ENCODE measurements at places on chromosomes 5 and 9. TPM values are rescaled to one million over a fixed set of nuclear protein-coding genes. Genes with fewer than 3 reads are reported as not detected.

Gene TEX48
- not detected for total RNA-seq

Gene GABBR2
- total RNA-seq = 0.39 TPM

Gene ORM2
- not detected for total RNA-seq

Gene PAEP
- total RNA-seq = not detected

Gene C5orf24
- total RNA-seq = 59.0 TPM

Gene NUDCD2
- 14.5 TPM for total RNA-seq

Gene FBP1
- 4.7 TPM for total RNA-seq

Gene FYB1
- total RNA-seq = 16.3 TPM

Gene SLIT3
- total RNA-seq = 108 TPM

- no peaks in the 10 kb centered on the region for H3K4me1 ChIP-seq
- H3K27me3 ChIP-seq = no peaks in the 10 kb centered on the region
- no peaks in the 10 kb centered on the region for H3K36me3 ChIP-seq
- no peak for DNase-seq
- H3K27ac ChIP-seq = no peak overlapping the region
These were observed 278.1 kb upstream of the TNC start for GRCh38 chr9:115396071-115396529.

DNA sequence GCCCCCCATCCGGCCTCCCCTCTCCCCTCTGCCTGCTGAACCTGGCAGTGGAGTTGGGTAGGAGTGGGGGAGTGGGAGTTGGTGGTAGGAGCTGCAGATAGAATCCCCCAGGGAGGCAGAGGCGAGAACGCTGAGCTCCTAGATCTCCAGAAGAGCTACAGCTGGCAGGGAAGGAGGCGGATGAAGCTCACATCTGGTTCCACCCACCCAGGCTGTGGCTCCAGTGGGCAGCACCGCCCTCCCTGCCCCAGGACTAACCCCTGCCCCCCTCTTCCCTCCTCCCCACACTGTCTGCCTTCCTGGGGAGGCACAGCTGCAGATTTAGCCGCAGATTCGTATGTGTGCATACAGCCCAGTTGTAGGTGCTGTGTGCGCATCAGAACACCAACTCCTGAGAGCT is 34.2 kb downstream of the C9orf50 start:
- DNase-seq = no peak
- H3K4me3 ChIP-seq = no peak overlapping the region
- H3K27ac ChIP-seq = no peak overlapping the region
- H3K36me3 ChIP-seq = no peaks in the 10 kb centered on the region
- no peaks in the 10 kb centered on the region for H3K27me3 ChIP-seq

DNA sequence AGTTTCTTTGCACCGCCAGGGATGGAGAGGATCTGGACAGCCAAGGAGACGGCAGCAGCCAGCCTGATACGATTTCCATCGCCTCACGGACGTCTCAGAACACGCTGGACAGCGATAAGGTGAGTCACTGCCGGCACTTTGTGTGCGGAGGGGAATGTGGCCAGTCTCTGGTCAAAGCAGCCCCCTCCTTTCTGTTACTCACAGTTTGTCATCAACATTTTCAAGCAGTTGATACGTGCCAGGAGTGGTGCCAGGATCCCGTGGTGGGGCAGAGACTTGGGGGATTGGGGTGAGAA is 175.1 kb upstream of the OTULINL start:
- no peak overlapping the region for H3K4me3 ChIP-seq
- no peaks in the 10 kb centered on the region for H3K27me3 ChIP-seq
- H3K27ac ChIP-seq = no peak overlapping the region
- H3K36me3 ChIP-seq = peaks cover 3% of the 10 kb centered on the region
- no peak for DNase-seq

DNA sequence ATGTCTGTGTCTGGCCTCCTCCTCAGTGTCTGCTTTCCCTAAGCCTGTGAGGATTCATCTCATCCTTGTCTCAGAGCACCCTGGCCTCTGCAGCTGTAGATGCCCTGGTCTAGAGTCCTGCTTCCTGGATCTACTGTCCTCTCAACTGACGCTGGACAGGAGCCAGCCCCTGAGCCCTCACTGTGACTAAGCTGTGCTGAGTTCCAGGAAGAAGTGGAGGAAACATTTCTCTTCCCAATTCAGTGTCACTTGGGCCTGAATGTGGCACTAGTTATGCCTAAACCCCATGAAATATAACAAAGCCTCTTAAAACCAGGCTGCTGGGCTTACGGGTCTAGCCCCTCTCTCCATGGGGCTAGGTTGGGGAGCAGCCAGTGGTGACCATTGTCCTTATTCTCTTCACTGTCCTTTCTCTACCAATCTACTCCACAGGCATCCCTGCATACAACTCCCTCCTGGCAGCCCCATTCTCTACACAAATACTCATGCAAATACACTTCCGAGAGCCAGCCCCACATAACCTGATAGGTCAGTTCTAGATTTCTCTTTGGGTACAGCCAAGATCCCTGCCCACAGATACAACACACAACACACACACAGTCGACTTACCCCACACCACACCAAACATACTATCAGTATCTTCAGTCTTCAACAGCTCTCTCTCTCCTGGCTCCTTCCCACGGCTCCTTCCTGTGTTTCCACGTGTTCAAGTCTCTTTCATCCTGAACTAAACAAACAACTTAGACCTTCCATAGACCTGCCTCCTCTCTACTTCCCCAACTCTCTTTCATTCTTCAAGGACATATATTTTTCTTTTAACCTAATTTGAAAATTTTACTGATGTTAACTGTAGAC is 220.8 kb downstream of the SNX18 start:
- no peak overlapping the region for H3K27ac ChIP-seq
- no peaks in the 10 kb centered on the region for H3K27me3 ChIP-seq
- peak; percentile 83 for DNase-seq
- no peak overlapping the region for H3K4me3 ChIP-seq
- H3K36me3 ChIP-seq = no peaks in the 10 kb centered on the region

DNA sequence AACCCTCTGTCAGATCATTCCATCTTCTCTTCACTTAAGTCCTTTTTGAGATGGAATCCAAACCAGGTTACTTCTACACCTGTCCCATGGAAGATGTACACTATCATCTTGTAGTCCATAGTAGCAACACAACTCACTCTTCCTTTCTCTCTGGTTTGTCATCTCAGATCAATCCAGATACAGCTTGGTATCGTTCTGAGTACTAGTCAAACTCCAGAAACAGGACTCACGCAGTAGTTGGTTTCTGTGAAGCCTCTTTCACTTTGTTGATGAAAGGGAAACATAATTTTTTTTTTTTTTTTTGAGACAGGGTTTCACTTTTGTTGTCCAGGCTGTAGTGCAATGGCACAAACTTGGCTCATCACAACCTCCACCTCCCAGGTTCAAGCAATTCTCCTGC is 484.0 kb downstream of the PRDM9 start:
- no peaks in the 10 kb centered on the region for H3K4me1 ChIP-seq
- H3K36me3 ChIP-seq = no peaks in the 10 kb centered on the region
- DNase-seq = no peak
- no peak overlapping the region for H3K4me3 ChIP-seq

- H3K27ac ChIP-seq = no peak overlapping the region
- DNase-seq = no peak
These were observed 59.8 kb downstream of the SYK start for GRCh38 chr9:90861380-90861779.

- H3K27ac ChIP-seq = no peak overlapping the region
- H3K36me3 ChIP-seq = no peaks in the 10 kb centered on the region
- no peaks in the 10 kb centered on the region for H3K27me3 ChIP-seq
- H3K4me3 ChIP-seq = no peak overlapping the region
- DNase-seq = peak; percentile 33
These were observed 863.4 kb downstream of the DNAH5 start for GRCh38 chr5:13081116-13081515.

DNA sequence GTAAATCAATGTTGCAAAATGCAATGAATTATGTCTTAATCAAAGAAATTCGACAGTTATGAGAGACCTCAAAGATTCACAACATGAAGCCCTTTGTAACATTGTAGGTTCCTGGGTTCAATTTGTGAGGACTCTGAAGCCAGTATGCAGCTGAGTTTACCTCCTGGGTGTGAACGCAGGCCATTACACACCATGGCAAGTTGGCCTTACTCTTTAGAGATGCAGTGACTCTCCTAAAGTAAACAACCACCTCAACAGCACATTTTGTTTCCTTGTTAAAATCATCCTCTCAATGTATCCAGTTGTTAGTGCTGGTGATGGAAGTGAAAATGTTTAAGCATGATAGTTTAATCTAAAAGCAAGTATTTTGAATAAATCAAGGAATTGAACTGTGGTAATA is 73.8 kb downstream of the JAKMIP2 start:
- H3K4me1 ChIP-seq = no peaks in the 10 kb centered on the region
- no peak for DNase-seq
- no peak overlapping the region for H3K4me3 ChIP-seq
- H3K27me3 ChIP-seq = no peaks in the 10 kb centered on the region
- H3K27ac ChIP-seq = no peak overlapping the region
- no peaks in the 10 kb centered on the region for H3K36me3 ChIP-seq

GRCh38 chr9:89770531-89771174 is 165.8 kb downstream of the GADD45G start:
- H3K27me3 ChIP-seq = no peaks in the 10 kb centered on the region
- peak; percentile 37 for DNase-seq
- no peaks in the 10 kb centered on the region for H3K4me1 ChIP-seq
- H3K4me3 ChIP-seq = no peak overlapping the region
- no peaks in the 10 kb centered on the region for H3K36me3 ChIP-seq
- no peak overlapping the region for H3K27ac ChIP-seq

GRCh38 chr5:9712506-9712905 is 82.4 kb upstream of the TAS2R1 start:
- DNase-seq = no peak
- no peaks in the 10 kb centered on the region for H3K36me3 ChIP-seq
- no peaks in the 10 kb centered on the region for H3K27me3 ChIP-seq
- no peaks in the 10 kb centered on the region for H3K4me1 ChIP-seq

DNA sequence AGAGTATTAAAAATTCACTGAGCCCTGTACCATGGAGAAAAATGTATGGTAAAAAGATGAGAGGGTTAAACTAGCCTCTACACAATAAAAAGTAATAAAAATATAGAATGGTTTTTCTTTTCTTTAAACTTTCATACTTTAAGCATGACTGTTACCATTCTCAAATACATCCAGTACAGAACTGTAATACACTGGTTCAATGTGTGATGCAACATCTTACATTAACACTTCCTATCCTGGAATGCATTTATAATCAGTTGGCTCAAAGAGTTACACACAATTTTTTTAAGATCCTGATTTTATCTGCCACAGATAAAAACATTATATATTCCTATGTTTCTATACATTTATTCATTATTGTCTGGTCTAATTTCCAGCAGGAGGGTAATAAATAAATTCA is 4.7 kb downstream of the GNAQ start:
- peaks cover 3% of the 10 kb centered on the region for H3K4me1 ChIP-seq
- H3K36me3 ChIP-seq = no peaks in the 10 kb centered on the region
- no peaks in the 10 kb centered on the region for H3K27me3 ChIP-seq
- no peak overlapping the region for H3K27ac ChIP-seq
- DNase-seq = no peak

- no peaks in the 10 kb centered on the region for H3K4me1 ChIP-seq
- H3K27ac ChIP-seq = no peak overlapping the region
- H3K36me3 ChIP-seq = no peaks in the 10 kb centered on the region
- H3K4me3 ChIP-seq = no peak overlapping the region
- H3K27me3 ChIP-seq = no peaks in the 10 kb centered on the region
These were observed 389.7 kb downstream of the RASEF start for GRCh38 chr9:82673201-82673600.

DNA sequence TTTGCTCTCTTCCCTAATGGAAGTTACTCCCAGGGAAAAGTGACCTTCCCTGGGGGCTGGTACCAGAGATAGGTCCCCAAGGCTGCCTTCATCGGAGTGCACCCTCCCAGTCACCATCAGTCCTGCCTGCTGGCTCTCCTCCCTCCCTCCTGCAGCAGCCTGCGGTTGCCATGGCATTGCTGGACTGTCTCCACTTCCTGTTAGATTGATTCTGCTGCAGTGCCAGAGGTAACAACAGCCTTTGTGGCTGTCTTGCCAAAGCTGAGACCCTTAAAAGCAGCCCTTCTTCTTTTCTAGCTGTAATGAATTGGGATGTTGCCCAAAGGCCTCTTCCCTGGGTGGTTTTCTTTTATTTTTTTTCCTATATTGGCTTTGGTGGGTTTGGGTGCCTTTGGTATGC is 78.1 kb upstream of the PRLR start:
- no peaks in the 10 kb centered on the region for H3K36me3 ChIP-seq
- H3K27me3 ChIP-seq = no peaks in the 10 kb centered on the region
- no peaks in the 10 kb centered on the region for H3K4me1 ChIP-seq
- no peak for DNase-seq
- no peak overlapping the region for H3K4me3 ChIP-seq

DNA sequence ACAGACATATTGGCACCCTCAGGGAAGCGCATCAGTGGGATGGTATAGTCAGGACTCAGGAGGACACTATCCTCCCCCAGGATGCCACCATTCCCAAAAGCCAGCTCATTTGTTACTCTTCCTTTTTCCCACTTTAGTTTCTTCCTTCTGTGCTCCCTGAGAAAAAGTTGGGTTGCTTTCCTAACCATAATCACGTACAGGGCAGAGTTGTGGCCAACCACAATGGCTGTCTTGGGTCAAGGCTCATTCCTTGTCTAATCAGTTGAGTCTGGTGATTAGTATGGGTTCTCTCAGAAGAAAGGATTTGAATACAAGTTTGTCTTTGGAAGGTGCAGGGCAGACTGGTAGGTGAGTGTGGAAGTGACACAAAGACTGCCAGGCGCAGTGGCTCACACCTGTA is 26.6 kb upstream of the ATP6V1G1 start:
- H3K36me3 ChIP-seq = no peaks in the 10 kb centered on the region
- DNase-seq = no peak
- no peaks in the 10 kb centered on the region for H3K4me1 ChIP-seq
- no peak overlapping the region for H3K4me3 ChIP-seq
- no peaks in the 10 kb centered on the region for H3K27me3 ChIP-seq
- no peak overlapping the region for H3K27ac ChIP-seq

DNA sequence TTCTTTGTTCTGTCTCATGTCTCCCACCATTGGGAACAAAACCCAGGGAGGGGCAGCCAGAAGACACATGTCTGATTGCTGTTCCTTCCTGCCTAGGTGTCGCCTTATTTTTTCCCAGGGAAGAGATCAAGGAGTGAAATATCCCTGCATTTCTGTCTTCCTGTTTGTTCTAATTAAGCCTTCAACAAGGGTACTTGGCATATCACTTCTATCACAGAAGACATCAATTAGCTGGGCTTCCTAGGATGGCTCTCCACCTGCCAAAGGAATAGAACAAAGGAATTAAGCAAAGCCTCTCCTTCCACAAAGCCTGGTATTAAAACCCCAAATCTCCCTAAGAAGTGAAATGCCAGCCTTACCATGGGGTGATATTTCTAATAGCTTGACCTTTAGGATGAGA is 299.5 kb upstream of the CD180 start:
- H3K27me3 ChIP-seq = no peaks in the 10 kb centered on the region
- no peak overlapping the region for H3K4me3 ChIP-seq
- no peak overlapping the region for H3K27ac ChIP-seq
- H3K36me3 ChIP-seq = no peaks in the 10 kb centered on the region
- DNase-seq = no peak

DNA sequence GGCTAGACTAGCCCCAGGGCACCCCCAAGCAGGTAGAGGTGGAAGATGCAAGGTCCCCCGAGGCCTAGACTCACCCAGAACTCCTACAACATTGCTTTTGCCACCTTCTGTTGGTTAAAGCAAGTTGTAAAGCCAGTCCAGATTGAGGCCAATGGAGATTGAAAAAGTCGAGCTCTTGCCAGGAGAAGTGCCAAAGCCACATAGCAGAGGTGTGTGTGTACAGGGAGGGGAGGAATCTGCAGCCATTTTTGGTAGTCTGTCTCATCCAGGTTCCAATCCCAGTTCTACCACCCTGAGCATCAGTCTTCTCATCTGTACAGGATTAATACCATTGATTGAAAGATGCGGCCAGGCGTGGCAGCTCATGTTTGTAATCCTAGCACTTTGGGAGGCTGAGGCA is 12.3 kb upstream of the URM1 start:
- peaks cover 3% of the 10 kb centered on the region for H3K36me3 ChIP-seq
- no peak overlapping the region for H3K27ac ChIP-seq
- no peak for DNase-seq
- H3K27me3 ChIP-seq = no peaks in the 10 kb centered on the region
- no peak overlapping the region for H3K4me3 ChIP-seq
- H3K4me1 ChIP-seq = no peaks in the 10 kb centered on the region

All from aorta (tissue), 5 donors.